ENCODE measurements at places on chromosomes 3 and 15. TPM values are rescaled to one million over a fixed set of nuclear protein-coding genes. Genes with fewer than 3 reads are reported as not detected.

IP6K1 gene
- total RNA-seq, result 89.1 TPM

WNT5A gene
- total RNA-seq, result 2.0 TPM

- no peak for DNase-seq
Measured at GRCh38 chr15:70956201-70956995, 63.8 kb downstream of the LRRC49 start.

- DNase-seq, result no peak
Measured at GRCh38 chr3:97439373-97439772, 325.2 kb upstream of the ARL6 start.

- no peak for DNase-seq
Measured at GRCh38 chr3:42518800-42519567, 16.5 kb downstream of the VIPR1 start.

GRCh38 chr15:45424429-45424828 is 46.1 kb upstream of the GATM start:
- no peak for DNase-seq

DNA sequence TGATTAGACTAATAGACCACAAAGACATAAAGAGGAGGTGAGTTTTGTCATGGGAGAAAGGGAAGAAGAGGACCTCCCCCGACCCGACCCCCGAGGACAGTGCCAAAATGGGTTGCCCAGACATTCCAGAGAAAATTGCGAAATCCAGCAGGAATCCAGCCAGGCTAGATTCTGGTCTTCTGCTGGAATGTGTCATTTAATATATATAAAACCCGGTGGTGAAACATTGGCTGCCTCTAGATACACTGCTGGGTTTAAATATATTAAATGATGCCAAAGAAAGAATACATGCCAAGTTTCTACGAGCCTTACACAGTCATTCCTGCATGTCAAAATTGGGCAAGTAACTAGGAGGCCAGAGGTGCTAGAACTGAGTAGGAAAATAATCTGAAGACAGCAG is 45.3 kb upstream of the SPESP1 start:
- no peak for DNase-seq

TIMP4 gene
- 0.34 TPM for total RNA-seq

DNA sequence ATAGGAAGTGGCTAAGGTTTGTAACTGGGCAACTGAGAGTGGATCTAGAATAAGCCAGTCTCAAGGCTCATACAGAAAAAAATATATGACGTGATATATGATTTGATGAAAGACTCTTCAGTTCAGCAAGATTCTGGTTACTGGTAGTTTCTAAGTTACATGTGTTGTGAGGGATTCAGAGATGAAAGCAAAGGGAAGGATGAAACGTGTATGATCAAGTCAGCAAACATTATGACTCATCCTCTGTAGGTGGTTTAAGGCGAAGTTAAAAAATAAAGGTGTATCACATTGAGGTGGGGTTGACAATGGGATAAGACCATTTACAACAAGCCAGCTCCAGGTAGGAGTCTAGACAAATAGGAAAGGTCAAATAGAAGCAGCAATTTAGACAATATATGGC is 16.2 kb downstream of the TERC start:
- DNase-seq, result no peak

- no peak for DNase-seq
Measured at GRCh38 chr15:89395996-89396395, 61.4 kb upstream of the POLG start.

All from dermis blood vessel endothelial cell (primary cell).